Glomerular endothelial cell (primary cell): ENCODE measurements at places on chromosomes 1 and 21. TPM values are rescaled to one million over a fixed set of nuclear protein-coding genes. Genes with fewer than 3 reads are reported as not detected.

CD2 gene
- total RNA-seq = not detected in 2 replicates

SEC22B gene
- 22.4 and 23.6 TPM in 2 replicates for total RNA-seq

LCE1B gene
- total RNA-seq = not detected in 2 replicates

FMO2 gene
- total RNA-seq = not detected in 2 replicates

CFHR1 gene
- total RNA-seq = not detected in 2 replicates

TFF2 gene
- total RNA-seq = not detected in 2 replicates

NCMAP gene
- not detected in 2 replicates for total RNA-seq

C4BPA gene
- not detected in 2 replicates for total RNA-seq

PLA2G2F gene
- total RNA-seq = not detected in 2 replicates

CXADR gene
- 10.7 and 12.4 TPM in 2 replicates for total RNA-seq

HSPA6 gene
- total RNA-seq = 0.06 TPM in 1 of 2 replicates, not detected in the other

NMNAT2 gene
- 0.23 and 0.24 TPM in 2 replicates for total RNA-seq

CLDN17 gene
- not detected in 2 replicates for total RNA-seq

GBP2 gene
- total RNA-seq = 49.8 and 52.7 TPM in 2 replicates

SERPINC1 gene
- total RNA-seq = 0.18 TPM in 1 of 2 replicates, not detected in the other

ASPM gene
- 4.5 and 11.3 TPM in 2 replicates for total RNA-seq

S100A14 gene
- not detected in 2 replicates for total RNA-seq

SRSF11 gene
- 59.7 and 122 TPM in 2 replicates for total RNA-seq

EXO1 gene
- 3.8 and 4.3 TPM in 2 replicates for total RNA-seq
